Esophagus muscularis mucosa (tissue), 4 donors: ENCODE measurements at places on chromosomes 4 and X.

DNA sequence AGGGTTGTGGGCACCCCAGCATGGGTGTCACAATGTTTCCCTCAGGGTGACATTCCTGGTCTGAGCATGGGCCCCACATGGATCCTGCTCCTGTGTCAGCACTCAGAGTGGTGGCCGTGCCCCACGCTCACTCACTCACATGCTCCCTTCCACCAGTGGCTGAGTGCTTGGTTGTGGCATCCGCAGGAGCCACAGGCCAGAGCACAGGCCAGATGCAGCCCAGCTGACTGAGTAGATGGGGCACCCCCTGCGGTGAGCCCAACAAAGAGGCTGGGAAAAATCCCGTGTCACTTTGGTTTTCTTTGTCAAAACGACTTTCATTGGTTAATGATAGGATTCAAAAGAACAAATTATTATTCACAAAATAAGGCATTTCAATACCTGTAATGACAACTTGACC, 204.6 kb upstream of the ANXA10 start:
- no peak for DNase-seq

DNA sequence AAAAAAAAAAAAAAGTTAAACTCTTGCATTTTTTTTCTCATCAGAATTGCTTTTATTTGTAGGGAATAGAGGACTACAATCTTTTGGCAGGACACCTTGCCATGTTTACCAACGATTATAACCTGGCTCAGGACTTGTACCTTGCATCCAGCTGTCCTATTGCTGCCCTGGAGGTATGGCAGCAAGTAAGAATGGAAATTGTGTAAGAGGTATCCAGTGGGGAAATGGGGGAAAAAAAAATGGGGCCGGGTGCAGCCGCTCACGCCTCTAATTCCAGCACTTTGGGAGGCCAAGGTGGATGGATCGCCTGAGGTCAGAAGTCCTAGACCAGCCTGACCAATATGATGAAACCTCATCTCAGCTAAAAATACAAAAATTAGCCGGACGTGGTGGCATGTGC, 49.8 kb downstream of the WDR19 start:
- DNase-seq, result no peak

GRCh38 chr4:139077567-139078355, 62.2 kb downstream of the NOCT start:
- no peak for DNase-seq

GRCh38 chrX:22575161-22575845, 302.6 kb downstream of the CBLL2 start:
- no peak for DNase-seq

DNA sequence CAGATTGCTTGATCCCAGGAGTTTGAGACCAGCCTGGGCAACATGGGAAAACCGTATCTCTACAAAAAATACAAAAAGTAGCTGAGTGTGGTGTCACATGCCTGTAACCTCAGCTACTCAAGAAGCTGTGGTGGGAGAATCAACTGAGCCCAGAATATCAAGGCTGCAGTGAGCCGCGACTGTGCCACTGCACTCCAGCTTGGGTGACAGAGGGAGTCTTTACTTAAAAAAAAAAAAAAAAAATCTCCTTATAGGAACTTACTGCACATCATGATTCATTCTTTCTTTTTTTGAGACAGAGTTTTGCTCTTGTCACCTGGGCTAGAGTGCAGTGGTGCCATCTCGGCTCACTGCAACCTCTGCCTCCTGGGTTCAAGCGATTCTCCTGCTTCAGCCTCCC, 24.3 kb downstream of the UPF3B start:
- DNase-seq, result no peak

DNA sequence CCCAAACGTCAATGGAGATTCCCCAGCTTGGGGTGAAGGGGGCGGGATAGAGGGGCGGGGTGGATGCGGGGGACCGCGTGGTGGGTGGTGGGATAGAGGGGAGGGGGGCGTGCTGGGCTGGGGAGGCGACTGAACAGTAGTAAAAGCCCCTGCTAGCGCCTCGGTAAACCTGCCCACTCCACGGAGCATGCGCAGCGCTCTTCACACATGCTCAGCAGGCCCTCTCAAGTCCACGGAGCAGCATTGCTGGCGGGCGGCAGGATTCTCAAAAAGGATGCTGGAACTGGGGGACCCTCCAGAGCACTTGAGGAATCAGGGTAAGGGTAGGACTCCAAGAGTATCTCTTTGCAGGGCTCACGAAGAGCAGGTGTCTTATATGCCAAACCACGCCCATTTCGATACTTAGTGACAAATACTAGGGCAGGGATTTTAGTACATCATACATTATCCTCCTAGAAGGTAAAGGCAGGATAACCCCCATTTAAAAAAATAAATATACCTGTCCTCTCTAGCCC, 378 bp upstream of the RPS6KA6 start:
- DNase-seq, result no peak

- no peak for DNase-seq
Measured at GRCh38 chrX:21375708-21376009, 1.4 kb downstream of the CNKSR2 start.
